Activated naive CD4-positive, alpha-beta T cell treated with anti-CD3 and anti-CD28 coated beads, Interleukin-2, amount 50 U/mL, for 16 hours (primary cell): ENCODE measurements at places on chromosomes 3 and 15.

DNA sequence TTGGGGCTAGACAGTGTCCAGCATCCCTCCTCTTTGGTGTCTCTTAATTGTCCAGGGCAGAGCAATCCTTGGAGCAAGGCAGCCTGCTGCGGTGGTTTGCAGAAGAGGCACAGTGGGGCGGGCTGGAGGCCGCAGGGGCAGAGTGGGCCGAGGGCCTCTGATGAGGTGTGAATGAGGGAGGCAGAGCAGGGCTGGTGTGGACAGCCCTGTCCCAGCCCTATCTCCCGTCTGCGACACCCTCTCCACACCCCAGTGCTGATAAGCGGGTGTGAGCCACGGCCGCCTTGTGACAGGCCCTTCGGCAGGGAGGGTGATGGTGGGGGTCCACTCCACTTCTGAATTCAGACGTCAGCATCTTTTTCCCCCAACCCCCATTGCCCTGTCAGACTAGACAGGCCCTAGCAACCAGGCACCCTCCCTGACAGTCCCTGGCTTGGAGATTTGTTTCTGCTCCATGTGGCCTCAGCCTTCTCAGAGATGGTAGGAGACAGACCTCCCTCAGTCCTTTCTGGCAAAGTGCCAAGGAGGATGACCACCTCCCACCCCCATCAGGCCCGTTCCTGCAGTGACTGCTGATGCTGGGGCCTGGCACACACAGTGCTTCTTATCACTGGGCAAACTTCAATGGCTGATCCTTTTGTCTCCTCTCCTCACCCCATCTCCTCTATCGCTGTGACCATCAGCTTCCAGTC is 37.3 kb downstream of the EXOG start:
- DNase-seq, result no peak

DNA sequence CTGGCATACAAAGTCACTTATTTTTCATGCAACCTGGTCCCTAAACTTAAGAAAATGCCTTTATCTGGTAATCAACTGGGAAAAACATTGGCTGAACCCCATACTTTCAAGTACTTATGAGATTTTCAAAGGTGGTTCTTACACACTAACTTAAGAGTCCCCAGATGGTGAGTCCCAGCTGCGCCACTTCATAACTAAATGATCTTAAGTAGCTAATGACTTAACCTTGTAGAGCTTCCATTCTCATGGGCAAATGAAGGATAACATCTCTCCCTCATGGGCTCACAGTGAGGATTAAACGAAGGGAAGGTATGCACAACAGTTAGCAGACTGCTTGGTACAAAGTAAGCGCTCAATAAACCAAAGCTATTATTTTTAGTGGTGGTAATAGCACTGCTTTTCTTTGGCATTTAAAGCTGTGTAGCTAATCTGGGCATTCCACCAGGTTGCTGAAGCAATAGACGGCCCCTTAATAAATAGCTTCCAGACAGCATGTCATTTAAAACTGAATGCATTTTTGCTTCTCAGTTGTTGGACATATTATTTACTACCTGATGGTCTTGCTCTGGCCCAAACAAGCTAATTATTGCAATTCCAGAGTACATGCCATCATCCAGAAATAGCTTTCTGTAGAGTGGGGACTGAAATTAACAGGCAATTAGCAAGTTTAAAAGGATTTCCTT is 55.4 kb downstream of the LIPC start:
- no peak for DNase-seq

- no peak for DNase-seq
These were observed 17.5 kb upstream of the GASK1A start for GRCh38 chr3:42961633-42962032.

DNA sequence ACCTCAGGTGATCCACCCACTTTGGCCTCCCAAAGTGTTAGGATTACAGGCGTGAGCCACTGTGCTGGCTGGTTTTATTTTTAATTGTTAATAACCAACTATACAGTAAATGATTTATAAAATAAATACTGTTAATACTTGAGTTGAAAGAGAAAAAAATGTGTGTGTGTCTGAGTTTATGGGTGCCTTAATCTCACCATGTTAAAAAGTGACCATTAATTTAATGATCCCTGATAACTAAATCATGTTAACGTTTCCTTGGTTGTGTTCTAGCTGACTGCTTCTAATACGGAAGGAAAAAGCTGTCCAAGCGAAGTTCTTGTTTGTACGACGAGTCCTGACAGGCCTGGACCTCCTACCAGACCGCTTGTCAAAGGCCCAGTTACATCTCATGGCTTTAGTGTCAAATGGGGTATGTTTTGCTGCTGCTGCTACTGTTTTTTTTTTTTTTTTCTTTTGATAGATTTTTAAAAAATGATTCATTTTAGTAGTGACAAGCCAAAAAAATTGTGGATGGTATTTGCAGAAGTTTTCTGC is 113.5 kb downstream of the GHSR start:
- DNase-seq, result no peak

DNA sequence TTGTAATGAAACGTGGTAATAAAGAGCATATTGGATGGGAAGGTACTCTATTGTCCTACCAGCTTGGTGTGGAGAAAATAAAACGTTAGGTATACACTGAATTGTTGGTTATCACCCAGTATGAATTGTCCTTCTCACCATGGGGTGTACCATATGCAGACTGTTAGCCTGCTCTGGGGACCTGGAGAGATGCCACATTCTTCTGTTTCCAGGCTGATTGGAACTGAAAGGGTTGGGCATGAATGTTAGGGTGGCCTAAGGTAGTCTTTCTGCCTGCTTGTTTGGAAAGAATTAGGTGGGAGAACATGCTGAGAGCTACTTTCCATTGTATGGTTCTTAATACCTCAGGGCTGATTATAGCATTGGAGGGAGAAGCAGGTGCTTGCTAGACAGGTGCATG is 340.6 kb downstream of the PTPRG start:
- DNase-seq, result no peak

- DNase-seq, result no peak
These were observed 53.4 kb downstream of the GTF2E1 start for GRCh38 chr3:120795959-120796358.

DNA sequence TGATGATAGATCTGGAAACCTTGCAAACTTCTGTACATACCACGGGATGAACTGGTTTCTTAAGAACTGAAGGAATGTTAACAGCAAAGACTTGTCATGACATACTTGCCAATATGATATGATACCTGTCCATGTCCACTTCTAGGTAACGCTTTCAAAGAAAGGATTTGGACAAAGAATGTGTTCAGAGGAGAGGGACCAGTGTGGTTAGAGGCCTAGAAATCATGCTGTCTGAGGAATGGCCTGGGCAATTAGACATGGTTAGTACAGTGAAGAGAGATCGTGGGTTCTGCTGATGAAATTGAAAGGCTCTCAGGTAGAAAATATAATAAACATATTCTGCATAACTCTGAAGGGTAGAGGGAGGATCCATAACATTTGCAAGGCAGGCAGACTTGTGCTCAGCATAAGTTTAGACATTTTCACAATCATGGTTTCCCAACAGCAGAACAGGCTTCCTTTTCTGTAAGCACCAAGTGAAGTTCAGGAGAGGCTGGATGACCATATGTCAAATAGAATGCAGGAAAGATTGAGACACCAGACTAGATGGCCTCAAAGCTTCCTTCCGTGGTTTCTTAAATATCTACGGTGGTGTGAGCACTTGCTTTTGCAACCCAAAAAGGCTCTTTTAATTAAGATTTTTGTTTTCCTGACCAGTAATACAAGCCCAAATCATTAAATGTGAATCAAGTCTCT is 39.9 kb downstream of the TGFBR2 start:
- DNase-seq, result no peak

DNA sequence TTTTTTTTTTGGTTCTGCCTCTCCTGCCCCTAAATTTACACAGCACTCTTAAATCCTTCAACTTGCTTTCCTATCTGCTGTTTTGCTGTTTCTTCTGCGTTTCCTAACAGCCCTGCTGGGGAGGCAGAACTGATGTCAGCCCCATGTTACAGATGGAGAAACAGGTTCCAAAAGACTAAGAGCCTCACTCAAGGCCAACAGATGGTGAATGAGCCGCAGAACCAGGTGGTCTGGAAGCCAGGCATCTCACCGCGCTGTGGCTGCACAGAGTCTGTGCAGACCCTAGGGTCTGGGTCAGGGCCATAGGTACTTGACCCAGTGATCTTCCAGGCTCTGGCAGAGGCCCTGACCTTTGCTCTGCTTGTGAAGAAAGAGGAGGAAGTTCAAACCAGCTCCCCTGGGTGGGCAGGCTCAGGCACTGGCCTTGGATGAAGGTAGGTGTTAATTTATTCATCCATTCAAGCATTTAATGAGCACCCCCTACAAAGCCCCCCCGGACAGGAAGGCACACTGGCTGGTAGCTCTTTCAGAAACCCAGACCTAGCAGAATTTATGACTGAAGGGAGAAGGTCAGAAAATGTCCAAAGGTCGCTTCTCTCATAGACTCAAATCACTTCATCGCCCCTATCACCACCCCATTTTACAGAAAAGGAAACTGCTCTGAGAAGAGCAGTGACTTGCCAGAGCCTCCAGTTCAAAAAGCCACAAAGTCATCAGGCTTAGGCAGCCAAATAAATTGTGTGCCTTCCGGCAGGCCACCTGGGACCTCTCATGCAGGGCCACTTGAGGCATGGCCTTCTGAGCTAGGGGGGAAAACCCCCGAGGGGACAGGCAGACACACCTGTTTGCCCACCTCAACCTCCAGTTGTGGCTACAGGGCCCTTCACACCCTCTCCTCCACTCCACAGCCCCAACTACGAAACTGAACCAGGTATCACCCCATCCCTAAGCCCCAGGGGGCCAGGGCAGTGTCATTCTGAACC is 2.7 kb downstream of the CHDH start:
- no peak for DNase-seq

- no peak for DNase-seq
These were observed 13.6 kb downstream of the RARRES1 start for GRCh38 chr3:158718490-158719170.

DNA sequence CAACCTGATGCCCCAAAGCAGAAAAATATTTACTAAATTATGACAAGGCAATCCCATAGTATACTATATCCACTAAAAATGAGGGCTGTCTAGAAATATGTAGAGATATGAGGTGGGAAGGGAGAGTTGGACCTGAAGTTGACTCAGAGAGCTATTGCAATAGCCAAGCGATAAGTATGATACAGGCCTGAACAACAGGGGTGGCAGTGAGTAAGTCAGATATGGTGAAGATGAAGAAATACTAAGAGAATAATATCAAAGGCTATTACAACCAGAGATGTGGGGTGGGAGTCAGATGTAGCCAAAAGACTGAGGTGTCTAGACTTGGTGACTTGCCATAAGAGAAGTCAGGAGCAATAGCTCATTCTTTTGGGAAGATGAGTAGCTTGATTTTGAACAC is 9.2 kb downstream of the HSPBAP1 start:
- no peak for DNase-seq

- DNase-seq, result no peak
These were observed 70.6 kb upstream of the CTSH start for GRCh38 chr15:79015416-79015815.

GRCh38 chr3:193962986-193963685 is 172.8 kb upstream of the HES1 start:
- no peak for DNase-seq
